ENCODE measurements at places on chromosomes 7 and 10. TPM values are rescaled to one million over a fixed set of nuclear protein-coding genes. Genes with fewer than 3 reads are reported as not detected.

DNA sequence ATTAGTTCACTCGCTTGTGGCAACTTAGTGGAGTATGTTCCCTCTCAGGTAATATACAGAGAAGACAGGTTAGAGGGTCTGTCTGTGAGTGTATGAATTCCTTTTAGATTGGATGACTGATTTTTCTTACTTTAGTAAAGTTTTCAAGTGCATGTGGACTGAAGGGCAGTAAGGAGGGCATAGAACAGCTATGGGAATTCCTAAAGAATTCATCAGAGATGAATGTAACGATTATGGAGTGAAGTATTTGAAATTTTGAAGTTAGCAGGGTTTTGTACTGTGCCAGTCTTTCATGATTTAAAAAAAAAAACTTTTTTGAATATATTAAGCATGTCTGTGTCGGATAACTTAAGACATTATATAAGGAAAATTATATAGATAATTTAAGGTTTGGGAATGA lies 15.5 kb downstream of the MAPK8 start:
- H3K27ac ChIP-seq, result no peak overlapping the region
- peaks cover 48% of the 10 kb centered on the region for H3K4me1 ChIP-seq
- H3K27me3 ChIP-seq, result no peaks in the 10 kb centered on the region
- no peak for DNase-seq
- peaks cover 37% of the 10 kb centered on the region for H3K36me3 ChIP-seq

GRCh38 chr10:97611473-97611872 lies 21.8 kb downstream of the MORN4 start:
- no peaks in the 10 kb centered on the region for H3K27me3 ChIP-seq
- no peak overlapping the region for H3K27ac ChIP-seq
- no peak for DNase-seq
- H3K4me1 ChIP-seq, result no peaks in the 10 kb centered on the region

- H3K27ac ChIP-seq, result no peak overlapping the region
- no peaks in the 10 kb centered on the region for H3K27me3 ChIP-seq
- peaks cover 3% of the 10 kb centered on the region for H3K36me3 ChIP-seq
- H3K4me1 ChIP-seq, result peaks cover 2% of the 10 kb centered on the region
- DNase-seq, result no peak
- H3K4me3 ChIP-seq, result no peak overlapping the region
Measured at GRCh38 chr10:91091780-91092179, 128.7 kb upstream of the PCGF5 start.

DNA sequence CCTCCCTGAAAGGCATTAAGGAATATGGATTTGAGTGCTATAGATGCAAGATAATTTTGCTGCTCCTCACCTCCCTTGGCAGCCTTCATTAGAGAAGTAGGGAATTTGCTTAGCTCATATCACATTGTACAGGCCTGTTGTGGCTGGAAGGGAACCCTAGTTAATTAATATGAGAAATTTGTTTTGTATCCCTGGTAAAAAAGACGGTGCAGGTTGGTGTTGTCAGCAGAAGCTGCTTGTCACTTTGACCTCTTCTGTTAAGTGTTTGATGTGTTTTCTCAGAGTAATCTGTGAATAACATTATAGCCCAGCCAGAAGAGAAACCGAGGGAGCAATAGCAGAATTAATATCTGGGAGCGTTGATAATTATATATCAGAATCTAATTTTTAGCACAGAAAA lies 278.4 kb downstream of the LRMDA start:
- no peak for DNase-seq
- H3K27me3 ChIP-seq, result peaks cover 28% of the 10 kb centered on the region
- H3K27ac ChIP-seq, result no peak overlapping the region
- no peaks in the 10 kb centered on the region for H3K4me1 ChIP-seq

DNA sequence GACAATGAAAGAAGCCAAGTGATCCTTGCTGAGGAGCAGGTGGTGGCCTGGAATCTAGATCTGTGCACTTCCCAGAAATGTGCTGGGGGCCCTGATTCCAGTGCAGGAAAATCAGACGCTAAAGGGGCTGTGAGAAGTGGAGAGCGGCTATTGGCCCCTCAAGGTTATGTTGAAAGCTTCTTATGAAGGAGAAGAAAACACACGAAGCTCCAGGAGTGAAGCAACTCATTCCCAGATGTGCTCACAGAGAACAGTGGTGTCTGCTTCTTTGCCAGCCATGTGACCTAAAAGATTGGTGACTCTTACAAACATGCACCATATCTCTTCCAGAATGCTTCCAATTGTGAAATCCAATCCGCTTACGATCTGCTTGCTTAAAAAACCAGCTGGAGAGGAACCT lies 679.3 kb upstream of the IGFBP3 start:
- H3K27ac ChIP-seq, result no peak overlapping the region
- no peaks in the 10 kb centered on the region for H3K4me1 ChIP-seq
- H3K36me3 ChIP-seq, result no peaks in the 10 kb centered on the region
- DNase-seq, result no peak
- no peak overlapping the region for H3K4me3 ChIP-seq
- H3K27me3 ChIP-seq, result no peaks in the 10 kb centered on the region

DNA sequence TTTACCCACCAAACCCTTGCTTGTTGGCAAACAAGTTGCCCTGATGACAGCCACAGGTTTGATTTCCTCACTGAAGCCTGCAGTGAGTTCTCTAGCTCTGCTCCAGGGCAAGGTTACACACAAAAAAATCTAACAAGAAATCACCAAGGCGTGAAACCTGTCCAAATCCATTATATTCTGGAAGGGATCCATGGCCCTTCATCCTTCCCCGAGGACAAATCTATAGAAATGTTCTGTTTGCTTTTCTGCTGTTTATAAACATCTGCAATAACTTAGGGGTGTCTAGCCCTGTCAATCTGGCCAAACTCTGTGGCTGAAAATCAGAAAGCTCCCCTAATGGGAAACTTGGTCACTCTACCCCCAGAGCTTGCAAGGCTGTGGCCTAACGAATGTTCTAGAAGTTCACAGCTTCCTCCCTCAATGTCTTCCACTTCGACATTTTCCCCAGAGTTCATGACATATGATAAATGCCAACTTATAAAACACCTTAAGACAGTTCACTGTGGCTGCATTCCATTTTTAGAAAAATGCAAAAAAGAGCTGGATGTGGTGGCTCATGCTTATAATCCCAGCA lies 164.5 kb downstream of the PRPF18 start:
- no peak overlapping the region for H3K27ac ChIP-seq
- H3K4me3 ChIP-seq, result no peak overlapping the region
- no peak for DNase-seq
- H3K36me3 ChIP-seq, result no peaks in the 10 kb centered on the region
- peaks cover 5% of the 10 kb centered on the region for H3K4me1 ChIP-seq
- H3K27me3 ChIP-seq, result peaks cover 10% of the 10 kb centered on the region

DNA sequence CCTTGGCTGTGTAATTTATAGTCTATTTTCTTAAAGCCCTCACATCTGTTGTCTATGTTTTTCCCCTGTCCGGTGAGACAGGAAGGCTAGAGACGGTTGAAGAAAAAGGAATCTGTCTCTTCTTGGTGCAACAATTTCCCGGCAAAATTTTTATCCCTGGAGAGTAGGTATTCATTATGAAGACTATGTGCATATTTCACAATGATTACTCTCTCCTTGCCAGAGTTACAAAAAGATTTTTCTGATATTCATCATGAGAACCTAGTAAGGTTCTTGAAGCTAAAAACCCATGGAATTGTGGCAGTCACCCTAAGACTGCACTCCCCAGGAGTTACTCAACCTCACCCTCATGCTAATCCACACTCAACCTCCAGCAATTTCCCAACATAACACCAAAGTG lies 55.0 kb upstream of the GHITM start:
- no peak overlapping the region for H3K27ac ChIP-seq
- H3K4me1 ChIP-seq, result no peaks in the 10 kb centered on the region
- H3K36me3 ChIP-seq, result no peaks in the 10 kb centered on the region
- peaks cover 29% of the 10 kb centered on the region for H3K27me3 ChIP-seq

DNA sequence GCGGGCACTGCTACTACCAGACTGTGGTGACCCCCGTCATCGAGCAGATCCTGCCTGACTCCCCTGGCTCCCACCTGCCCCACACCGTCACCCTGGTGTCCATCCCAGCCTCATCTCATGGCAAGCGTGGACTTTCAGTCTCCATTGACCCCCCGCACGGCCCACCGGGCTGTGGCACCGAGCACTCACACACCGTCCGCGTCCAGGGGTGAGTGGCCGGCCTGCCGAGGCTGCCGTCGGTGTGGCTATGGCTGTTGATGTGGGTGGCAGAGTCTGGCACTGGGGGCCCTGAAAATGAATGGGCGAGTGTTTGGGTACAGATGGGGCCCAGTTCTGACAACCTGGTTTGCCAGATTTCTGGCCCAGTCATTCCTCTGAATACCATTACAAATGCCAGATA lies 15.4 kb downstream of the LIMK1 start:
- no peak overlapping the region for H3K4me3 ChIP-seq
- peaks cover 26% of the 10 kb centered on the region for H3K36me3 ChIP-seq
- peaks cover 11% of the 10 kb centered on the region for H3K4me1 ChIP-seq
- no peak for DNase-seq
- no peaks in the 10 kb centered on the region for H3K27me3 ChIP-seq
- H3K27ac ChIP-seq, result no peak overlapping the region

DNA sequence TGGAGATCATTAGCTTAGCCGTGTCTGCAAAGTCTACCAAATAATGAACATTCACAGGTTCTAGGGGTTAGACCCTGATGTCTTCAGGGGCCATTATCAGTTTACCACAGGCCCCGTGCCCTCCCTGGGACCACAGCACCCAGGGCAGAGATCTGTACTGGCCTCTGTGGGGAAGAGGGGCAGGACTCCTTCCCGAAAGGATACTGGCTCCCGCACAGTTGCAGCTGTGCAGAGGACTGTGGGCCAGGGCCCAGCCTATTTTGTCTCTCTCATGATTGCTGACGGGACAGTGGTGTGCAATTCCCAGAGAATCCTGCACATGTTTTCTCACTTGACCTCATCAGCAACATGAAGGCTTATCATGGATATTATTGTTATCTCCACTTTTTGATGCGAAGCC lies 243.9 kb downstream of the GLRX3 start:
- H3K27me3 ChIP-seq, result no peaks in the 10 kb centered on the region
- H3K36me3 ChIP-seq, result no peaks in the 10 kb centered on the region
- no peak overlapping the region for H3K27ac ChIP-seq
- H3K4me1 ChIP-seq, result no peaks in the 10 kb centered on the region

DNA sequence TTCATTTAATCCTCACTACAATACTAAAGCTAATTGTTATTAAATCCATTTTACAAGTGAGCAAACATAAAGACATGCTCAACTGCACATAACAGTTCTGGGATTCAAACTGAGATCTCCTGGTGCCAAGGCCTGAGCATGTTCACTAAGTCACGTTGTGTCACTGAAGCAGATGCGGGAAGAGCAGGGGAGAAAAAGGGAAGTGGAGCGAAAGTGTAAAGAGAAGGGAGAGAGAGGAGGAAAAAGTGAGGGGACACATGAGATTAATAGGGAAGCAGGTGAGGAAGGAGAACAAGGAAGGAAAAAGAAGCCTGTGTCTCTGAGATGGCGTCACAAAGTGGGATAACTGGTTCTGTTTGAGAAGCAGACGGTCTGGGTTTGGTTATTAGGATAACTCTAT lies 38.9 kb upstream of the KAT6B start:
- no peak overlapping the region for H3K27ac ChIP-seq
- H3K4me3 ChIP-seq, result no peak overlapping the region
- H3K27me3 ChIP-seq, result no peaks in the 10 kb centered on the region
- H3K4me1 ChIP-seq, result no peaks in the 10 kb centered on the region
- no peaks in the 10 kb centered on the region for H3K36me3 ChIP-seq

DNA sequence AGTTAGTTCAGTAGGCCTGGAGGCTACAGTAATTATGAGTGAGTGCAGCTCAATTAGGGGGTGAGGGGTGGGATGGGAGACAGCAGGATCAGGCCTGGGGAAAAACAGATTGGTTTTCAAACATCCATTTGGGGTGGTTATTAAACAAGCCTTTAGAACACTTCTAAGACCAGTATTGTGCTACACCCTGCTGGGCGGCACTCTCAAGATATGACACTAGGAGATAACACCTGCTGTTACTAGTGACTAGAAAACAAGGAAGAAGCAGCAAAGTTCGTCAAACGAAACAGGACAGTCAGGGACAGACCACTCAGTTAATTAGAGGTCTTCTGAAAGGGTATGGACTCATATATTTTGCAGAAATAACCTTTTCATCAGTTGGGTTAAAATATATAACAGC lies 353.6 kb downstream of the PTEN start:
- H3K27me3 ChIP-seq, result no peaks in the 10 kb centered on the region
- peaks cover 8% of the 10 kb centered on the region for H3K4me1 ChIP-seq
- DNase-seq, result no peak

Gene ADCY1
- 0.06 TPM for total RNA-seq

Gene ZNF488
- total RNA-seq, result 0.50 TPM
